ENCODE measurements at places on chromosomes 3 and 15.

- DNase-seq = no peak
Observed at GRCh38 chr15:85793641-85794597, 806 bp downstream of the KLHL25 start.

GRCh38 chr3:159675285-159675684, 313.4 kb upstream of the IL12A start:
- no peak for DNase-seq

- no peak for DNase-seq
Observed at GRCh38 chr3:131388490-131388799, 6.9 kb downstream of the NUDT16 start.

- DNase-seq = no peak
Observed at GRCh38 chr3:128723477-128723876, 2.5 kb upstream of the RAB7A start.

DNA sequence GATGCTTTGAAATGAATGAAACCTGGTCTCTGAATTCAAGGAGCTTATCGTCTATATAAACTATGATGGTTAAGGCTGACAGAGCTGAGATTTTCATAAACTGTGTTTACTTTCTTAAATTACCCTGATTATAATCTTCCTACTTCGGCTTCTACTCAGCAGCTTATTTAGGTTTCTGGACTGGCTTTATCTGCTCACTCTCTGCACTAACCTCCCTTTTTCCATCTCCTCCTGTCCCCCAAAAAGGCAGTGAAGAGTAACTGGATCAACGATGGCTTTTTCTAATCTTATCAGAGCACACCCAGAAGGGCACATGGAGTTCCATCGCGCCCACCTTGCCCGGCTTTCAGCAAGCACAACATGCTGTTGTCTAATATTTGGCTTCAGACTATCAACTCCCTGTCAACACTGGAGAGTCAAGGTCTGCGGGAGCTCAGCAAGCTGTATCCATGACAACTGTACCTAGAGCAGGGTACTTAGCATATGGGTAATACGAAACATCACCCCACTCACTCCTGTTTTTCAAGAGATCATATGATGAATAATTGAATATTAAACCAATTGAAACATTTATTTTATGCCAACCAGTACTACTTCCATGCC, 417.3 kb downstream of the GABRB3 start:
- no peak for DNase-seq

DNA sequence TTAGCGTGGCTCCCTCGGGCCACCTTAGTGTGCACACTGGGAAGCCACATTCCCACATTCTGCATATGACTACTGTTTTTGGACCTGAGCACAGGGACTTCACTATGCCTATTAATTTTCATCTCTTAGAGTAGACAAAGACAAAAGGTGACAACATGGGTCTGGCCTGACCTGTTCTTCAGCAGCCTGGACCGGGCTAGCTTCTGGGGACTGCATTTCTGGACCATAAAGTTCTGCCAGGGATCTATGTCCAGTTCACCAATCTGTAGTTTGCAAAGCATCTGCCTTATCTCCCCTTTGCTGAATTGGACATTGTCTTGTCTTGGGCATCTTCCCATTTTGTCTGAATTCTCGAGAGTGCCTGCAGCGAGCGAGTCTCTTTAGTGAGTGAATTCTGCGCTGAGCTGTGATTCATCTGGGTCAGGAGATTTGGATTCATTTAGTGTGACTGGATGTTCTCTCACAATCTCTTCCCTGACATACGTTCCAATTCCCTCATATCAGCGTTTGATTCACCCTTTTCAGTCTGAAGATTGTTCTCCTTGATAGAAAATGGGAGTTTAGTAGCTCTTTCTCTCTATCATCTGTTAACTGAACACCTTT, 112.2 kb upstream of the PLXNA1 start:
- no peak for DNase-seq

DNA sequence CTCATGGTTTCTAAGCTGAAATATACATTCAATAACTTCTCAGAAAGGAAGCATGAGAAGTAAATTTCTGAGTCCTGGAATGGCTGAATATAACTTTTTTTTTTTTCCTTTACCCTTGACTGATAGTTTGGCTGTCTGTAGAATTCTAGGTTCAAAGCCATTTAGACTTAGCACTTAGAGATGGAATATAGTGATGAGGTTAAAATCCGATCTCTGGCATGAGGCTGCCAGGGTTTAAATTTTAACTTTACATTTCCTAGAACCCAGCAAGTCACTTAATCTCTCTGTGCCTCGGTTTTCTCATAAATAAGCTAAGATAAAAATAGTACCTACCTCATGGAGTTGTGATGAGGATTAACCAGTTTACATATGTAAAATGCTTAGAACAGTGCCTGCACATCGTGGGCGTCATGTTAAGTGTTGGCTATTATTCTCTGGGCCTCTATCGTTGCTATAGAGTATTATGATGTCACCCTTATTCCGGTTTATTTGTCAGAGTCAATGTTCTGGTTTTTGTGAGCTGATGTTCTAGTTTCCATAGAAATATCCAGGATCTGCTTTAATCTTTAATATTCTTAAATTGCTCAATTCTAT, 199.8 kb upstream of the TLE3 start:
- DNase-seq = no peak

GRCh38 chr3:107870096-107870495, 220.7 kb downstream of the CD47 start:
- DNase-seq = no peak

DNA sequence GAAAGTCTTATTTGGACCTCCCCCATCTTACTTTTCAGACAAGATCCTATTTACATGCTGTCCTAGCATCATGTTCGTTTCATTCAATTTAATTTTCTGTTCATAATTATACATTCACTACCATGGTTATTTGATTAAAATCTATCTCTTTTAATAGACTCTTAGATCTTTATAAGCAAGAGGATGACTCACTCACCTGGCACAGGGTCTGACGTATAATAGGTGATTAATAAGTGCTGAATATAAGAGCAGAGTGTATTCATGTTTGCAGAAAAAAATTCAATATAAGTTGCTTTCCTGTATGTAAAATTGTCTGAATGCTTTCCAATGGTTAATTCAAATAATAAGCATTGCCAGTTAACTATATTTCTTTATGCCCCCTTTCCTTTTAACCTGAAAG, 165.5 kb upstream of the CBLB start:
- DNase-seq = no peak

- DNase-seq = no peak
Observed at GRCh38 chr3:15116032-15116669, 17.2 kb upstream of the RBSN start.

DNA sequence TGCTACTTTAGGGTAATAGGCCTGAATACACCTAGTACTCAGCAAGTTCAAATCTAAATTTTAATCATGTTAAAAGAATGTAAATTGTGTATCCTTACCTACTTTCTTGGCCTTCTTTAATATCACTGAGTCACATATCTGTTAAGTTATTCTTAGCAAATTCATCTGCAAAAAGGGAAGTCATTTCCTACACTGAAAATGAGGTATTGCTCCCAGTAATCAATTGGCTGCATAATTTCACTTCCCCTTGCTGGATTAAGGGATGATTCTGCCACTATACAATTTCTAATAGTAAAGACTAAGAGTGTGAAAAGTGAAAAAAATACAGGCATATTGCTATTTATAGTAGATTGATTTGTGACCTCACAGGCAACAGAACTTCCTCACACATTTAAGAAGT, 47.8 kb downstream of the CCDC54 start:
- peak; percentile 48 for DNase-seq

- DNase-seq = no peak
Observed at GRCh38 chr15:47674586-47675232, 42.6 kb upstream of the SEMA6D start.

- no peak for DNase-seq
Observed at GRCh38 chr3:58628823-58629562, 37.6 kb downstream of the FAM3D start.

GRCh38 chr3:31048143-31048542, 153.7 kb upstream of the GADL1 start:
- DNase-seq = no peak

GRCh38 chr3:6601374-6601773, 259.5 kb upstream of the GRM7 start:
- no peak for DNase-seq

- no peak for DNase-seq
Observed at GRCh38 chr15:25464784-25465183, 26.0 kb upstream of the UBE3A start.

DNA sequence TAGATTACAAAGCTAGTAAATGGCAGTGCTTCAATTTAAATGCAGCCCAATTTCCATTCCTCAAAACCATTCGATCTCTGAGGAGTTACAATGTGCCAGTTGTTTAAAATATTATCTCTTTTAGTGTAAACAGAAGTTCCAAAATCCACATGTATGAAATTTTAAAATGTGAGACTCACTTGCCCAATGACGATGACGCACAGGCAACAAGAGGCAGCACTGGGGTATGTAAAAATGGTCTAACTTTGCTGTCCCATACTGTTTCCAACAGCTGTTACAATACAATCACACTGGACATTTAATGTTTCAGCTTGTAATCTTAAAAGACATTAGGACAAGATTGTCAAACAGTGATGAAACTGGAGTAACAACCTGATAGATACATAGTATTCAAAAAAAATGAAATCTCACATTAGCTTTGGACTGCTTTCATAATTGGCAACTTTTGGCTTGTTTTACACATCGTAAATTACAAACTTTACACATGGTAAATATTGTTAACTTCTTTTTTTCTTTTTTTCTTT, 12.2 kb downstream of the SLTM start:
- no peak for DNase-seq

DNA sequence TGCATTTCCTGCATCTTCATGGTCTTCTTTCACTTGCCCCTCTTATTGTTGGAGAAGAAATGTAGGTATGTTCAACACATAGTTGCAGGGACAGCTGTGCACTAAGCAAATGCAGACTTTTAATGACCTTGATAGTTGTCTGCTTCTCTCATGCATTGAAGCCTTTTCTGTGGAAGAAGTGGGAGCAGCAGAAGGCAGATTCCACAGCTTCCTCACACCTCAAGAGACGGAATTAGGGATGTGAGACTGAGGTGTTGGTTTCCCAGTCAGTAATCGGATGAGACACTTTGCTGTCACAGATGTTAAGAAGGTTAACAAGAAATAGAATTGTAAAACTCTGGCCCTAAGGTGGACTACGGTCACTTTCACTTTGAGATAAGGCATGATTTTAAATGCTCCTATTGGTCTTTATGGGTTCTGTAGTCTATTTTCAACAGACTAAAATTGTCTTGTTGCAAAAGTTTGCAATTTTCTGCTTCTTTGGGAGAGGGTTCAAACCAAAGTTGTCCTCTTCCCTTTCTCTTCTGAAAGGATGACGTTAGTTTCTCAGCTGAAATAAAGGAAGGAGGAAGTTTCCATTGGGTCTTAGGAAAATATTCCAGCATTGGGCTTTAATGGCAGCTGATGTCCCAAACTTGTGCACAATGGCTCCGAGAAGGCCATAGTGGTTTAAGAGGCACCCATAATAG, 117.4 kb downstream of the LPP start:
- no peak for DNase-seq

DNA sequence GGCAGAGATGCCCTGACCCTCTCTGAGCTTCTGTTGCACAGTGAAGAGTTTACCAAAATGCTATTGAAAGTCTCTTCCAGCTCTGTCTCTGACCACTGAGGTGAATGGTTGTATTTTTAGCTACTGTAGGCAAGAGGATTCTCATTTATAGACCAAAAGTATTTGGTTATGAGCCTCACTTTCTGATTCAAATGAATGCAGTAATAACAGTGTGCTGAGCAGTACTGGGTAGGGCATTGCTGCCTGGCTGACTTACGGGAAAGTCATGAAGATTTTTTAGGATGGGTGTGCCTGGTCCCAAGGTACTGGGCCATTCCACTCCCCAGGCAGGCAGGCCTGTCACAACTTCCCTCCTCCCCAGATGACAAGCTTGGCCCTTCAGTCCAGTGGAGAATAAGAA, 15.5 kb downstream of the PLA1A start:
- DNase-seq = no peak

DNA sequence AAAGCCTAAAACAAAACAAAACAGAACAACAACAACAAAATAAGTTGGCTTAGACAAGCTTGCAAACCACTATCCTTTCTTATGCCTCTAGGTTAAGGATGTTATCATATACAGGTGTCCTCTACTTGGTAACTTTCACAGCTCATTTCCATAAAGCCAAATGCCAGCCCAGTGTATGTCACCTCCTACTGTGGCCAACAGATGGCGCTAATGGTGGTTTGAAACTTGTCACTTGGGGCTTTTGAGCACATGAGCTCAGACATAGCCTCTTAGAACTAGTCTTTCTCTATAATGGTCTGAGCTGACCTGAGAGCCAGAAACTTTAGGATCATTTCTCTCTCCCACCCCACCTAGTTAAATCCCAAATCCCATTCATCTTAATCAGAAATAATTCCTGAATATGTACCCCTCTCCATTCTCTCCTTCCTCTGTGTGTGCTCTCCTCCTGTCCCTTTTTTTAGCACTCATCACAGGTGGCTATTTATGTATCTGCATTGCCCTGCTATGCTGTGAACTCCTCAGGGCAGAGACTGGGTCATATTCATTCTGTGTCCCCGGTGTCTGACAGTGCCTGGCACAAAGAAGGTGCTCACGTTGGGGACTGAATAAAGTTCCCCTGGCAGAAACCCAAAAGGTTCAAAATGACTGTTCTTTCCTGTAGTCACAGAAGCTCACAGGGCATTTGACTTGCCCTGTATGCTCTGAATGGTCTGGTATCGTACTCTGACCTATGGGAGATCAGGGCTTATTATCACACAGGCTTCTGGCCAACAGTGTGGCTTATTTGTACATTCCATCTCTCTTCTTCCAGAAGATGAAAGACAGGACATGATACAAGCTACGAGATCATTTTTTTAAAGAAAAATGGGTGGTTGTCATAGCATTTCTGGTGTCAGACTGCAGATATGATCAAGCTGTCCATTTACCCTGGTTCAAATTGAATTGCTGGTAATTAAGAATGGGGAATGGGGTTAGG, 319.3 kb upstream of the AZI2 start:
- DNase-seq = no peak

DNA sequence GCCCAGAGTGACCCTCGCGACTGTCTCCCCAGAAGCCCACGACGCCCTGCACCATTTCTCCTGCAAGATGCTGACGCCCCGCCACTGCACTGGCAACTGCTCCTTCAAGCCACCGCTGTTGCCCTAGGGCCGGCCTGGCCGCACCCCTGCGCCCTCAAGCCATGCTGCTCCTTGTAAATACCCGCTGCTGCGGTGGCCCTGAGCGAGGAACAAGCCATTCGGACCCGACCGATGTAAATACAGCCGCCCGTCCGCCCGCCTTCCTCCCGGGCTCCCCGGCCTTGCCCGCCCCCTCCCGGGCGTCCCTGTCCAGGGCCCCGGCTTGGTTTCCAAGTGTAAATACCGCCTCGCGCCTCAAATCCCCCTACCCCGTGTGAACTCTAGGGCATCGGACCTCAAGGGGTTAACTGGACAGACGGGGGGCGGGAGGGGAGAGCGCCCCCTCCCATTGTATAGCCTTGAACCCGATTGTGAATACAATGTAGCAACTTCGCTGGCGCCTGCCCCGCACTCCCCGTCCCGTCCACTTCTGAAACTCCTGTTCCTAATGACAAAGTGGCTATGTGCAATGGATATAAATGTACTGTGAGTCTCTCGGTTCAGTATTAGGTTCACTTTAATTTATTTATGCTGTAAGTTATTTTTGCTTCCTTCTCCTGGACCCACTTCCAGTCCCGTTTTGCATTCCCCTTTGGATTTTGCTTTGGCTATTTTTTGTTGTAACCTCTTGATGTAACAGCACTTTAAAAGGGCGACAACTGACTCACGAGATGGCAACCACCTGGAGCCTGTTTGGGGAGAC, 5.9 kb downstream of the RNU6-1 start:
- no peak for DNase-seq

GRCh38 chr15:69762373-69763148, 309.9 kb downstream of the RPLP1 start:
- no peak for DNase-seq

GRCh38 chr3:197882586-197882985, 67.4 kb upstream of the RPL35A start:
- DNase-seq = no peak

Data from SIG-M5 (cell line).